ENCODE measurements at places on chromosomes 3 and 15. TPM values are rescaled to one million over a fixed set of nuclear protein-coding genes. Genes with fewer than 3 reads are reported as not detected.

- H3K27ac ChIP-seq: no peak overlapping the region
- no peaks in the 10 kb centered on the region for H3K4me1 ChIP-seq
- DNase-seq: no peak
Measured at GRCh38 chr3:126365351-126366277, 8.4 kb upstream of the KLF15 start.

DNA sequence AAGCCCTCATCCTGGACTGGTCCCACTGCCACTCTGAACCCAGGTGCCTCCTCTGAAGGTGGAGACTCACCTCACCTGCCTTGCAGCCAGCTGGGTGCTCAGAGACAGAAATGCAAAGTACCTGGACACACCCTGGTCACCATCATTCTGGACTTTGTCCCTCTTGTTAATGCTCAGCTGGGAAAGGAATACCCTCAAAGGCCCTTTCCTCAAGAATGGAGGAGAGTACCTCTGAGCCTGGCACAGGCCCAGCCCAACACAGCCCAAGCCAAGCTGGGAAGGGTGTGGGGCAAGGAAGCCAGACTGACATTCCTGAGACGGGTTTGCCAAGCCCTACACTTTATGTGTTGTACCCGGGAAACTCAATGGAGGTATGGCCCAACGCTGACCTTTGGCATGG is 983 bp upstream of the ALAS1 start:
- H3K4me3 ChIP-seq: no peak overlapping the region
- peaks cover 27% of the 10 kb centered on the region for H3K36me3 ChIP-seq
- H3K4me1 ChIP-seq: peaks cover 53% of the 10 kb centered on the region
- DNase-seq: no peak

Gene RTP1
- total RNA-seq: not detected

Gene RHCG
- not detected for total RNA-seq

- no peaks in the 10 kb centered on the region for H3K27me3 ChIP-seq
- peaks cover 42% of the 10 kb centered on the region for H3K36me3 ChIP-seq
- peaks cover 68% of the 10 kb centered on the region for H3K4me1 ChIP-seq
- no peak overlapping the region for H3K4me3 ChIP-seq
- H3K27ac ChIP-seq: peak overlapping the region; percentile 11
Measured at GRCh38 chr3:196645096-196645495, 5.6 kb downstream of the NRROS start.
